ENCODE measurements at places on chromosomes 13 and 19.

DNA sequence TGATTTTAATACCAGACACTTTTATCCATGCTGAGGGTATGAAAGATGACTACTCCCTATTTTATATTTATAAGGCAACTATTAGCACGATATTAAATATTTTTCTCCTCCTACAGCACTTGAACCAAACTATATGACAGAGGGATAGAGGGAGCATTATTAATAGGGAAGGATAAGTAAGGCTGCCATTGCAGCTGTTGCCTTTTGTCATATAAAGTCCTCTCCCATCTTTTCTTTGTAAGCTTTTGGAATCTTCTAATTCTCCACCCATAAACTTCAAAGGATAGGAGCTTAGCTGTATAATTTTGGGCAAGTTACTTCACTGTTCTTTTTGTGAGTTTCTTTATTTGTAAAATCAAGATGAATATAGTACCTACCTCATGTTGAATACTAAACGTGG, 95.4 kb downstream of the ZMYM2 start:
- DNase-seq = no peak

- no peak for DNase-seq
These were observed 395.2 kb downstream of the MYO16 start for GRCh38 chr13:109024611-109025010.

GRCh38 chr19:54179262-54179852, 6.4 kb upstream of the TMC4 start:
- DNase-seq = no peak

GRCh38 chr19:13850910-13851733, 25.8 kb upstream of the NANOS3 start:
- DNase-seq = no peak

DNA sequence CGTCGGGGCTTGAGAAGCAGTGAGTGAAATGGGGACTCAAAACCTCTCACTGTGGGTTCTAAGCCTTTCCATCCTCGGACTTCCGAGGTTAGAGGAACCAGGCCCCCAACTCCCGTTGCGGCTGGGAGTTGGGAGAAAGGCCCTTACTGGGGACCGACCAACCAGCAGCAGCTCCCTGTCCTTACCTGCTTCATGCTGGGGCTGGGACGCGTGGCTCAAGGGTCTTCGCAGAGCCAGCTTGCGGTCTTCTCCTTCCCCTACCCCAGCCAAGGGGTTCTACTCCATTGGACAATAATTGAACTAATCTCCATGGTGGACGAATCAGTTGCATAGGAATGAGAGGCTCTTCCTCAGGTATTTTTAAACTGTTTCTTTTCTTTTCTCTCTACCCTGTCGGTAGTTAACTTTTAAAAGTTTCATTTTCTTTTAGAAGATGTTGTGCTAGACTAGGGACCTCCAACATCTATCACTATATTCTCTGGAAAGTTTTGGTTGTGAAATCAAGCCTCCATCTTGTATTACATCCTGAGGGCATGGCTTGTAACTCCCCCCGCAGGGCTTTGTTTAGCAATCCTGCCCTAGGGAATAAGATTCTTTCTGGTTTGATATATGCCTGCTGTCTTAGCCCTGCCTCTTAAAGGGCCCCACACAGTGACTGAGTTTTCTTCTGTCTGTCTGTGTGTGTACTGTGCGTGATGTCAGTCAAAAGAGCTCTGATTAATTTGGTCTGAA, 1027.1 kb upstream of the PCDH9 start:
- no peak for DNase-seq

DNA sequence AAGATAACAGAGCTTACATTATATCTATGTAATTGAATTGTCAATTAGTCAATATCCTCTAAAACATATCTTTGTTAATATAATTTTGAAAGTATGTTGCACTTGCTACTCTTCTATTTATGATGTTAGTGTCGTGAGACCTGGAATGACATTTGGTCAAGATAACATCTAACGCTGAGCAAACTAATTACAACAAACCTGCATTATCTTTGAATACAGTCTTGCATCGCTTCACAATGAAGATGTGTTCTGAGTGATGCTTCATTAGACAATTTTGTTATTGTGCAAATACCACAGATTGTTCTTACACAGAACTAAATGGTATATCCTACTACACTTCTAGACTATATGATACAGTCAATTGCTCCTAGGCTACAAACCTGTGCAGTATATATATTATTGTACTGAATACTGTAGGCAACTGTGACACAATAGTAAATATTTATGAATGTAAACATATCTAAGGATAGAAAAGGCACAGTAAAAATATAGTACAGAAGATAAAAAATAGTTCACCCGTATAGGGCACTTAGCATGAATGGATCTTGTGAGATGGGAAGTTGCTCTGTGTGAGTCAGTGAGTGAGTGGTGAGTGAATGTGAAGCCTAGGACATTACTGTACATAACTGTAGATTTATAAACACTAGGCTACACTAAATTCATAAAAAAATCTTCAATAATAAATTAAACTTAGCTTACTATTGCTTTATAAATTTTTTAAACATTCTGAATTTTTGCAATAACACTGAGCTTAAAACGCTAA, 1773.8 kb downstream of the PCDH9 start:
- DNase-seq = peak; percentile 4

DNA sequence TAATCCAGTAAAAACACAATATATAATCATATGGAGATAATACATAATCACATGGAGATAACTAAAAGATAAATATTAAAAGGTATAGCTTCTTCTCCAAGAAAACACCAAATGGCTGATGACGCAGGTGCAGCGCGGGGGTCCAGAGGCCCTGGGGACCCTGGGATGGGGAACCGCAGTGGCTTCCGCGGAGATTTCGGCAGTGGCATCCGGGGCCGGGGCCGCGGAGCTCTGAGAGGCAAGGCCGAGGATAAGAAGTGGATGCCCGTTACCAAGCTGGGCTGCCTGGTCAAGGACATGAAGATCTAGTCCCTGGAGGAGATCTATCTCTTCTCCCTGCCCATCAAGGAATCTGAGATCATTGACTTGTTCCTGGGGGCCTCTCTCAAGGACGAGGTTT, 10.5 kb downstream of the ZNF44 start:
- no peak for DNase-seq

- DNase-seq = no peak
These were observed 911.0 kb downstream of the PCDH17 start for GRCh38 chr13:58542530-58542929.
